ENCODE measurements at places on chromosomes 16 and 17.
A peak's percentile ranks its signal among the peaks of the same experiment; 100 is the strongest.

GRCh38 chr17:142876-143784, 5.8 kb downstream of the SCGB1C2 start:
- no peak for DNase-seq

DNA sequence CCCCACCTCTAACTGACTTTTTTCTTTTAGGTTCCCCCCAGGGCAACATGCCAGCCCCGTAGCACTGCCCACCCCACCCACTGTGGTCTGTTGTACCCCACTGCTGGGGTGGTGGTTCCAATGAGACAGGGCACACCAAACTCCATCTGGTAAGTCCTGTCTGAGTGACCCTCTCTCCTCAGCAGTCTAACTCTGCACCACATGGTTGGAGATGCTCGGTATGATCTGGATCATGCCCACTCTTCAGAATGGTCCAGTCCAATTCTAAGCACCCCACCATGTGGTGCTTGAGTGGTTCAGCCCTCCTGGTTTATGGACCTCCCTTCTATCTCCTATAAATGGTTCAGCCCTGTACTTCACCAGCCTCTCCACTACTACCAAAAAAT, 5.9 kb downstream of the KDM6B start:
- no peak for DNase-seq

GRCh38 chr17:82273327-82274133, at the start of gene CSNK1D:
Gene CSNK1D, minus strand, starts transcription at chr17:82273700. Its CDS starts 319 bp downstream, at chr17:82273381.
- DNase-seq, result peak; percentile 59

GRCh38 chr16:16915771-16916170, 536.8 kb downstream of the NPIPA7 start:
- DNase-seq, result peak; percentile 9

GRCh38 chr17:32341141-32341856, 674 bp downstream of the C17orf75 start:
- peak; percentile 25 for DNase-seq

DNA sequence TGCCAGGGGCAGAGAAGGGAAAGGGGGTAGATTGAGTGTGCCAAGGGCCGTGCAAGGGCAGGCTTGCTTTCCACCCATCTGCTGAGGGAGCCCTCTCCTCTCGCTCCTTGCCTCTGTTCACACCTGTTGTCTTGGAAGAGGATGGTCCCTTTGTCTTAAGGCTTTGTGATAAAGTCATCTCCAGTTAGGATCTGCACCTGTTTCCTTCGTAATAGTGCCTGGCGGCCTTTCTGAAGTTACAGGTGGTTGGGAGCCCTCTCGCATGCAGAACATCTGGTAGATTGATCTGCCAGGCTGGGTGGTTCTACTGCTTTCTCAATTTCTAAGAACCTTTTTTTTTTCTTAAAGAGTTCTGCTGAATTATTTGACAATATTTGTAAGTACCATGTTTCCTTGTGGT, 16.3 kb downstream of the UBFD1 start:
- no peak for DNase-seq

- DNase-seq, result no peak
These were observed 1.5 kb upstream of the WFIKKN1 start for GRCh38 chr16:629185-629832.

- peak; percentile 85 for DNase-seq
These were observed 199.5 kb upstream of the PMFBP1 start for GRCh38 chr16:72371307-72372086.

DNA sequence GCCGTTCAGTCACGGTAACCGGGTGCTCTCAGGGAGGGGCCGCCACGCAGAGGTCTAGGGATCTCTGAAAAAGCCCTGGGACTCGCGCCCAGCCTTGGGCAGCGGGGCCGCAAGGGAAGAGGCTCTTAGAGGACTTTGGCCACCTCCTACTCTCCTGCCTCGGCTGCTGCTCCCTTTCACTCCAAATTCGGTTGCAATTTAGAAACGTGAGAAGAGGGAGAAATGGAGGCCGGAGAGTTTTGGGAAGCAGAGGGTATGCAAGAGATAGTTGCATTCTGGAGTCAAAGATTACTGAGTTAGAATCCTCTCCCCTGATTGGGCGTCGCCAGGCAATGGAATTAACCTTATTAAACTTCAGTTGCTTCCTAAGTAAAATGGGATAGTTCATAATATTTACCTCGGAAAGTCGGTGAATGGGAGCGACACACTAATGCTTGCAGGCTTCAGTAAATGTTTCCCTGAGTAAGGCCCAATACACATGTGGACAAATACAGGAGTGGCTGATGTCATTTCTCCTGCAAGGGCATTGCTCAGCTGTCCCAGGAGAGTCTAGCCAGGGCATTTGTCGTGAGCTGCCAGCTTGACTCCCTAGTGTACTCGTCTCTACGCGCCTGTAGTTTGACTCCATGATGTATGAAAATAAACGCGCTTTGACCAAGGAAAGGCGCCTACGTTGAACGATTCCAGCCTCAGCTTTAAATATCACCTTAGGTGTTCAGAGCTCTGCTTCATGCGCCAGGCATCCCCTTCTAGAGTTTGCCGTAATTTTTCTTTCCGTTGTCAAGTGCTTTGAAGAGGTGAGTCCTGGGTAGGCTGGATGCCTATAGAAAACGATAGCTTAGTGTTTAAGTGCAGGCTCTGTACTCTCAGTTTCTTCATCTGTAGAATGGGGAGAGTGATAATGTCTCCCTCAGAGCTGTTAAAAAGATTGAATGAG, 667 bp downstream of the OGFOD1 start:
- peak; percentile 42 for DNase-seq

GRCh38 chr17:14779241-14779640, 478.4 kb downstream of the HS3ST3B1 start:
- DNase-seq, result no peak

DNA sequence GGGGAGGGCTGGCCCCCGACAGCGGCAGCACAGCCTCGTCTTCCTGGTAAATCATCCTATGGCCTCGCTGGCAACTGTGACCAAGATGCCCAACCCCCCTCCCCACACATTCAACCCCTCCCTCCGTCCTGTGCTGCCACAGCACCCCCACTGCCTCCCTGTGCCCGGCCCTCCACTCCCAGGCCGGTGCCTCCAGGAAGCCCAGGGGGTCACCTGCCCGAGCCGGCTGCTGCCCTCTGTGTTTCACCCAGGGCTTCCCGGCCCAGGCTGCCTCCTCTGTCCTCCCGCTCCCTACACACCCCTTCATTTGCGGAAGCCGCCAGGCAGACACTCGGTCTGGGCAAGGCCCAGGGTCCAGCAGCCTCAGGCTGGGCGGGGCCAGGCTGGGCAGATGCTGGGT, 188.6 kb downstream of the RBFOX3 start:
- no peak for DNase-seq

DNA sequence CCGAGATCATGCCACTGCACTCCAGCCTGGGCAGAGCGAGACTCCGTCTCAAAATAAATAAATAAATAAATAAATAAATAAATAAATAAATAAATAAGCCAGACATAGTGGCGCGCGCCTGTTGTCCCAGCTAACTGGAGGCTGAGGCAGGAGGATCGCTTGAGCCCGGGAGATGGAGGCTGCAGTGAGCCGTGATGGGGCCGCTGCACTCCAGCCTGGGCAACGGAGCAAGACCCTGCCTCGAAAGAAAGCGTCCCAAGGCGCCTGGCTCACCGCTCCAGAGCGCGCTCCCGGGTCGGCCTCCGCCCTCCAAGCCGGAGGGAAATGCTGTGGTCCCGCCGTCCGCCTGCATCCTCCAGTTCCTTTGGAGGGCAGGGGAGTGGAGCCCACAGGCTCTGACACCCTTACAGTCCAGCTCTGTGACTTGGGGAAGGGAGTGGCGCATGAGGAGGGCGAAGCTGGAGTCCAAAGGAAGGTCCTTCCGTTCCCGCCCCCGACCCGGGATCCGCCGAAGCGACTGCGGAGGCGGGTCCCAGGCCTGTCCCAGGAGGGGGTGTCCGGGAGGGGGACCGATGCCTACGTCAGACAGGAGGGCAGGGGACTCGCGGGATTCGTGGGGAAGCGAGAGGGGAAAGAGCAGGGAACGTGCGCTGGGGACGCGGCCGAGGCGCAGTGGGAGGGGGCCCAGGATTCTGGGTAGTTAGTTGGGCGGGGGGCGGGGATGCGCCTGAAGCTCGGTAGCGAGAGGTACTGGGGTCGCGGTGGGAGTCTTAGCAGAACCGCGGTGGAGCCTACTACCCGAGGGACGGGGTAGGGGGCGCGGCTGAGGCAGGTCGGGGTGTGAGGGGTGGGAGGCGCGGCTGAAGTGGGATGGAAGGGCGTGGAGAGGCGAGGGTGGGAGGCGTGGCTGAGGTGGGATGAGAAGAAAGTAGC, 8.4 kb upstream of the TRPV2 start:
- no peak for DNase-seq

GRCh38 chr16:85750146-85750826, 610 bp downstream of the C16orf74 start:
- DNase-seq, result peak; percentile 6

DNA sequence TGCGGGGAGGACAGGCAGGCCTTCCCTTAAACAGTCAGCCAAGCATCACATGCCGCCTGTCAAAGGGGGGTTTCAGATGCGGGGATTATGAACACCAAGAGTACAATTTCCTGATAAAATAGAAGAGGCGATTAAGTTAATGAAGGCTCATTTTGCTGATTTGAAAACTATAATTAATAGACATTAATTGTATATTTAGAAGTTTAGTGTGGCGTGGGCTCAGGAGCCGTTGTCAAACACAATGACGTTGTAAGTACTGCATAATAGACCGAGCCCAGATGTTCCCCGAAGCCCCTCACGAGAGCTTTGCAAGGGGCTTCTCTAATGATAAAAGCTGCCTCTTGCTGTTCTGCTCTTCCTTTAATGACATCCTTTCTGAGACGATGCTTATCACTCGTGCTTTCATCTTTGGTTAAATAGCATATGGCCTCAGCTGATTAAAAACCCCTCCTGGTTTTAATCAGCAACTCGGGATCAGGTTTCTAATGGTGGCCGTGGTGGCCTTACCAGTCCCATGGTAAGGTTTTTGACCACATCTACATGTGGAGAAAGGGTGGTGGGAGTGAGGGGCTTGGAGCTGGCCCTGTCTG, 28.2 kb downstream of the SNX20 start:
- DNase-seq, result no peak

- no peak for DNase-seq
These were observed 188.1 kb upstream of the ZNF469 start for GRCh38 chr16:88194397-88195268.

DNA sequence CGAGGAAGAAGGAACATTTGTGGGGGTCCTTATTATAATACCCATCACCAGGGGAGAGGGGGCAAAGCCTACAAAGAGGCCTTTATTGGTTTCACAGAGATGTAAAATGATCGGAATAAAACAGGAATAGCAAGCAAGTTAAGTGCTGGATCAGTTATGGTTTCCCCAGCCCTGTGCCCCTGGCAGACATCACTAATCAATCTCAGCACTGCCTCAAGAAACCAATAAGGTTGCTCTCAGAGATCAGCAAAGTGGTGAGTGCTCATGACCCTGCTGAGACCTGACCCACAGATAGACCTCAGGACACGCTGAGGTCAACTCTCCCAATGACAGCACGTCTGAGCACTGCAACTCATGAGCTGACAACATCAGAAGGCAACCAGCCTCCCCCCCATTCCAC, 66.3 kb downstream of the ZNF423 start:
- no peak for DNase-seq

- no peak for DNase-seq
These were observed 16.0 kb upstream of the TANC2 start for GRCh38 chr17:62950067-62950466.

GRCh38 chr16:55389426-55390073, 65.5 kb downstream of the IRX6 start:
- DNase-seq, result no peak

GRCh38 chr17:8220783-8221662, 10.6 kb upstream of the AURKB start:
- peak; percentile 91 for DNase-seq

- no peak for DNase-seq
These were observed 4.3 kb upstream of the PDF start for GRCh38 chr16:69334696-69335095.

- no peak for DNase-seq
These were observed 26.1 kb downstream of the CDH1 start for GRCh38 chr16:68762996-68763756.

- no peak for DNase-seq
These were observed 522 bp upstream of the GLG1 start for GRCh38 chr16:74607310-74607961.

- no peak for DNase-seq
These were observed 37.3 kb upstream of the ELAC2 start for GRCh38 chr17:13055131-13055530.

DNA sequence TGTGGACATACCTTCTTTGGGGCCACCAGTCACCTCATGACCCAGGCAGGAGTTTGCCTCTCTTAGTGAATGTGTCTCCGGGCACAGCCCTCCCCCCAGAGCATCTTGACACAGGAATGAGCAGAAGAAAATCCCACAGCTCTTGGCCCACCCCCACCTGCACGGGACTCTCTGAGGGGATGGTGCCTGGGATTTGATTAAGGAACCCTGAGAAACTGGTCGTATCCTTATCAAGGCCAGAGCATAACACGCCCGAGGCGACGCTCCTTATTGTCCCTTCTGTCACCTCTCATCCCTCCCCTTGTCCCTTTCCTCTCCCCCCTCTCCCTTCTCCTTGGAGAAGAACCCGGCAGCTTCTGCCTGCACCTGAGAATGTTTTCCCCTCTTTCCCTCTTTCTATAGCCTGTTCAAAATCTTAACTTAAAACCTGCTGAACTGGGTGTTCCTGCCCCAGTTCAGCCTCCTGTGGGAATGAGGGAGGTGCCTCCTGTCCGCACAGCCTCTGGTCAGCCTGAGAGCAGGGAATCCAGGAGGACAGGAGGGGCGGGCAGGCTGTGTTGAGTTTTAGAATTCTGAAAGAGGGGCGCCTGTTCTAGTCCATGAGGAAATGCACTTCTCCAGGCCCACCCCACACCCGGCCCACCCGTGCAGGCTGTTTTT, 140.7 kb upstream of the PLCG2 start:
- no peak for DNase-seq

DNA sequence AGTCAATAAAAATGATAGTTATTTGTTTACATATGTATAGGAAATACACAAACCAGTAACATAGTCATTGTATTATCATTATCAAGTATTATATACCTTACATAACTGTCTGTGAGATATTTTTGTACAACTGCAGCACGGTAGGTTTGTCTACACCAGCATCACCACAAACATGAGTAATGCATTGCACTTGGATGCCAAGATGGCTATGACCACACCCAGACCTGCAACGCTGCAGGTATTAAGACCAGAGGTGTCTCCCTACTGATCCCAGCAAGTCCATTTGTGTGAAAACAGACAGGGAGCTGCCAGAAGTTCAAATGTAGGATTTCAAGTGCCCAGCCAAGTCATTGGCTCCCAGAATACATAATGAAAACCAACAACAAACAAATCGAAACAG, 34.2 kb upstream of the NOS2 start:
- no peak for DNase-seq

DNA sequence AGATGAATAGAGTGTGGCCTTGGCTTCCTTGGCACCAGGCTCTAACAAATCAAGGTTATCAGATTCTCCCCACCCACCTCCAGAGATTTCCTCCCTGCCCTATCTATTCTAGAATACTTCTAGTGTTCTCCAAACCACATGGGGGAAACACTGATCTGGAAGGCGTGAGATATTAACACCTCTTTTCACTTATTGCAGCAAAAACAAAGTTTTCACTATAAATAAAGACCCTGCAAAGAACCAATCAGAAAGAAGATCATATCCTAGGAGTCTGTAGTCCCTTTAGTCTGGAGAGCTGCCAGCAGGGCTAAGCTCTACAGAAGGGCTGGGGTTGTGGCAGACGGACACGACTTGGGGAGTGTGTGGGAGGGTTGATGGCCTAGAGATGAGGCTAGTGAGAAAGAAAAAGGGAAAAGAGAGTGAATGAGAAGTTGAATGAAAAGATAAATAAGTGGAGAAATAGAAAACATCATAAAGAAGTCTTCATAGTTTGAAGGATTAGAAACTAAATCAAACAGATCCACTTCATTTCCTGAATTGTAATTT, 8.6 kb upstream of the SKAP1 start:
- DNase-seq, result no peak

- DNase-seq, result no peak
These were observed 20.1 kb downstream of the PLD6 start for GRCh38 chr17:17186051-17186450.

Measured in RCC 7860 (cell line).